ENCODE measurements at places on chromosomes 5 and 9.

GRCh38 chr5:5079876-5080275, 60.3 kb upstream of the ADAMTS16 start:
- DNase-seq, result no peak

- no peak for DNase-seq
These were observed 57.7 kb downstream of the MAPKAP1 start for GRCh38 chr9:125649315-125649714.

- DNase-seq, result no peak
These were observed 151.6 kb upstream of the MEF2C start for GRCh38 chr5:89034588-89034987.

DNA sequence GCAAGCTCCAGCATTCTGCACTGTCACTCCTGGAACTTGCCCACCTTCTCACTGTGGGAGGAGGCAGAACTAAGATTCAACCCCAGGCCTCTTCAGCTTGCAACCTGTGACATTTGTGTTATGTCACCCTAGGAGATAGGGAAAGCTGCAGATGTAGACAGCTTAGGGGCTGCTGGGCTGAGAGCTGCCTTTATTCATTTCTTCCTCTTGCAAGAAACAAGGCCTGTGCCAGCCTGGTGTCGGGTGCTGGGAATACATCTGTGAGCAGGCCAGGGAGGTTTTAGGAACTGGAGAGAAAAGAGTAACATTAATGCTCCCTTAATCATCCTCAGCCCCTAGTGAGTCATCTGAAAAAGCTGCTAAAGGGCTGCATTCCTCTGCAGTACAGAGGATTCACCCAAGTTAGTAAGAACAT, 101.8 kb downstream of the FGF18 start:
- DNase-seq, result no peak

GRCh38 chr5:10456583-10457420, 15.1 kb downstream of the ROPN1L start:
- DNase-seq, result no peak

DNA sequence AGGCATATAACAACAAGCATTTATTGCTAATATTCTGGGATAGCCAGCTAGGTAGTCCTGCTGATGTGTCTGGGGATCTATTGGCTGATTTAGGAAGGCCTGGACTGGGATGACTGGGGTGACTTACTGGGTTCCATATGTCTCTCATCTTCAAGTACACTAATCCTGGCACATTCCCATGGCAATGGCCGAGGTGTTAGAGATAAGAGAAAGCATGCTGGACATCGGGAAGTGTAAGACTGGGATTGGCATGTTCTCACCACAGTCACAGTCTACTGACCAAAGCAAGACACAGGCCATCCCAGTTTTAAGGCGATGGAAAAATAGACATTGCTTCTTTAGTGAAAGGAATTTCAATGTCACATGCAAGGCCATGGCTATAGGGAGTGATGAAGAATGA, 29.7 kb downstream of the F2R start:
- no peak for DNase-seq

- no peak for DNase-seq
These were observed 3.2 kb downstream of the ODF2 start for GRCh38 chr9:128459011-128459410.

GRCh38 chr5:147017621-147018020, 139.1 kb upstream of the PPP2R2B start:
- DNase-seq, result no peak

DNA sequence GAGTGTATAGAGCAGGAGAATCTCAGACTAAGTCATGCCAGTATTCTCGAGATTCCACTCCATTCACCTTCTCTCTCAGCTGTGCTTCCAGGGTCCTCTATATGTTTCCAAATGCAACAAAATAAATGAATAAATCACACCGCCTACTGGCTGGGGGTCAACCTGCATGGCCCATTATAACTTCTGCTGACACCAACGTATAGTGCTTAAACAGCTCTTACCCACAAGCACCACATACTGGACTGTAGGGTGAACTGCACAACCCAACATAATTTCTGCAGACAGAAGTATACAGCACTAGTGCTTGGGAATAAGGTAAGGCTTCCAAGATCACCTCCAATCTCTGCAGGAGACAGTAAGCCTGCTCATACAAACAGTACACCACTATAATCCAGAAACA, 33.1 kb upstream of the HTR4 start:
- DNase-seq, result no peak

DNA sequence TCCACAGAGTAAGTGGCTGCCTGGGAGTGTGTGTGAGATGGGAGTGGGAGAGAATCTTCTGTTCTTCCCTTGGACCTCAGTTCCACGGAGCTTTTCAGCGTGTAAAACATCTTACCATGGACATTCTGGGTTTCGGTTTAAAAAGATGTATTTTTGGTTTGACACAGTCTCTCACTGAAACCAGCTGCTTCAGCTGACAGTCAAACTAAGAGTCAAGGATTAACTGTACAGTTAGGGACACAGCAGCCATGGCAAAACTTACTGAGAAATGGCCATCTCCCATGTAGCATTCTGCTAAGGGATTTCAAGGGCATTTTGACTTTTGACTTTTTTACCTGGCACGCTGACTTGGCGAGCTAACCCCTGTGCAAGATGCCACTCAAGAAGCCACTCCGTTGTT, 93.8 kb upstream of the IL12B start:
- no peak for DNase-seq

- no peak for DNase-seq
These were observed 339.7 kb upstream of the POU5F2 start for GRCh38 chr5:94081088-94081487.

DNA sequence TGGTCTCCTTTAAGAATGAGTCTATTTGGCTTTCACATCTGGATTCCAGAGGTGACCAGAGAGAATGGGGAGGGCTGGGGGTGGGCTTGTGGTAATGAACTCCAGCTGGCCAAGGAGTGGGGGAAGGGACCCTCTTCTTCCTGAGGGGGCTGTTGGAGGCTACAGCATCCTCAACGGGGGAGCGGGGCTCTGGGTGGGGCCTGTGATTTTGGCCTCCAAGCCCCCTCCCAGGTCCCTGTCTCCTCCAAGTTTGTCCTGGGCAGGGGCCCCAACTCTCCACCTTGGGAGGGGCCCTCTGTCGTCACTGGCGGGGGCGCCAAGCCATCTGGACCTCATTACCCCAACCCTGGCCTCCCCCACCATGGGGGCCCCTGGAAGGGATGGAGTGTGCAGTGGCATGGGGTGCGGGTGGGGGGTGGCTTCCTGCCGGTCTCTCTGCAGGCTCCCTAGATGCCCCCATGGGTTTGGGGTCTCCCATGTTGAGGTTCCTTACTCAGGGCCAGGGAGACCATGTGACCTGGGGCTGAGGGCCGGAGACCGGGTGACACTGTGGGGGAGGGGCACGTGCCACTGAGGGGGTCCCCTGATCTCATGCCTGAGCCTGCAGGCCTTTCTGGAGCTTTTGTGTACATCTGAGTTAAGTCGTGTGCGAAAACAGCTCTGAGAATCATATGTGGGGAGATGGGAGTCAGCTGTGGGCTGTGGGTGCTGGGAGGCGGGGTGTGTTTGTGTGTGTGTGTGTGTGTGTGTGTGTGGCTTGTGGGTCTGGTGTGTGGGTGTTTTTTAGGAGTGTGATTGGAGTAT, 32.4 kb downstream of the GOLGA2 start:
- DNase-seq, result no peak

- DNase-seq, result no peak
These were observed 2.1 kb downstream of the NPR2 start for GRCh38 chr9:35793461-35793860.

DNA sequence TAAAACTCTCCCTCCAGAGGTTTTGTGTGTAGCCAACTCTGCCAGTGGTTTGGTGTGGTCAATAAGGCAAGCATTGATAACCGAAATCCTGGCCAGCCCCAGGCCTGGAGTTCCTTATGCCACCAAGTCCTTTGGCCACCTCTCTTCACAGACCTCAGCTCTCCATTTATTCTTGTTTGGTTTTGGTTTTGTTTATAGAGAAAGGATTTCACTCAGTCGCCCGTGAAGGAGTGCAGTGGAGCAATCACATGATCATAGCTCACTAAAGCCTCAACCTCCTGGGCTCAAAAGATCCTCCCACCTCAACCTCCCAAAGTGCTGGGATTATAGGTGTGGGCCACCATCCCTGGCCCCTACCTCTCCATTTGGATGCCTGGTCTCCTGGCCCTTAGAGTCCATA, 55.4 kb upstream of the PPARGC1B start:
- no peak for DNase-seq

DNA sequence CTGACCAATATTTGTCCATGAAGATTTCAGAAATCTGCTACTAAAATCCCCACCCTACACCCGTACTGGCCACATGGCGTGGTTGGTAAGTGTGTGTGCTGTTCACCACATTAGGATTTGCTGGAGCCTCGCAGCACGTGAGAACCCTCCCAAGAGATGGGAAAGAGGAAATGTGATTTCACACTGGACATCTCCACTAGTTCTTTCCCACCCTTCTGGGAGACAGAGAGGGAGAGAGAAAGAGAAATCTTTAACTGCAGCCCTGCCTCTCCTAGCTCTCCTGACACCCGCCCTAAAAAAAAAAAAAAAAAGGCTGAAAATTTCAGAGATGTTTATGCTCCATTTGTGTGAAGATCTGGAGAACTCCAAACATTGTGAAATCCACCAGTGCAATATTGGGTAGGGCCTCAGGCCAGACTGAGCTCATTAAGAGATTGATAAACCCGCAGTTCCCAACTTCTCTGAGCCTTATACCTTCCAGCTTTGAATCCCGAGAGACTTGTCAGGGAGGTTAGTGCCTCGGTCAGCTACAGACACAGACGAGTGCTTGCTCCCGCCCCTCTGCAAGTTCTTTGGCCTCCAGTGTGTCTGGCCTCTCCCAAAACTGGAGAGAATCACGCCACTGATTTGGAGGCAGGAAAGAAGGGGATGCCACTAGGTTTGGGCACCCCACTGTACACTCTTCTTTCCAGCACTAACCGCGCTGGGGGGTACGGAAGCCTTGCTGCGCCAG, 1.9 kb downstream of the SPRY4 start:
- no peak for DNase-seq

DNA sequence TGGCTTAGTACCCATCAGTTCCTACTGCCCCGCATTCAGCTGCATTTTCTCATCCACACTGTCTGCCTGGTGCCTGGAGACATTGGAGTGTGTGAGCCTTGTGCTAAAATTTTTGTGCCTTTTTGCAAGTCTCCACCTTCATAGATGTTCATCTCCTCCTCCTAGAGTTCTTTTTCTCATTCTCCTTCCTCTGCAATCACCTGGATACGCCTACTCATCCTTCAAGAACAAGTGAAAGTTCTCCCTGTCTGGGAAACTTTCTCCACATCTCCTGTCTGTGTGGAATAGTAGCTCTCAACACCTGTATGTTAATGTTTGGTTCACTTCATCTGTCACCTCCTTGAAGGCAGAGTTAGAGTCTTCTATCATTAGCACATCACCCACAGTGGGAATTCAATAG, 125.7 kb upstream of the FBXL17 start:
- DNase-seq, result no peak

DNA sequence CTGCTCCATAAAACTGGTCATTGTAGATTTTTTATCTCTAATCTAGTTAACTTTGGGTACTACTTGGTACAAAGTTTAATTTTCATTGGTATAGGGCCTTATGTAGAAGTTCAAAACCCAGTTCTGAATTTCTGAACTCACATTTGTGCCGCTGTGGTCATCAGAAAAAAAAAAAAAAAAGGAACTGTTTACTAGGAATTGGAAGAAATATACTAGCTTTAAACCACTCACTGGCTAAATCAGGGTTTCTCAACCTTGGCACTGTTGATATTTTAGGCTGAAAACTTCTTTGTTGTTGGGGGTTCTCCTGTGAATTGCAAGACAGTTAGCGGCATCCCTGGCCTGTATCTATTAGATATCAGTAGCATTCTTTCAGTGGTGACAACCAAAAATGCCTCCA, 4.1 kb upstream of the ZFYVE16 start:
- DNase-seq, result no peak

GRCh38 chr5:172486912-172487311, 32.6 kb upstream of the SH3PXD2B start:
- DNase-seq, result no peak

- DNase-seq, result no peak
These were observed 2.0 kb downstream of the RGMB start for GRCh38 chr5:98775246-98776065.

DNA sequence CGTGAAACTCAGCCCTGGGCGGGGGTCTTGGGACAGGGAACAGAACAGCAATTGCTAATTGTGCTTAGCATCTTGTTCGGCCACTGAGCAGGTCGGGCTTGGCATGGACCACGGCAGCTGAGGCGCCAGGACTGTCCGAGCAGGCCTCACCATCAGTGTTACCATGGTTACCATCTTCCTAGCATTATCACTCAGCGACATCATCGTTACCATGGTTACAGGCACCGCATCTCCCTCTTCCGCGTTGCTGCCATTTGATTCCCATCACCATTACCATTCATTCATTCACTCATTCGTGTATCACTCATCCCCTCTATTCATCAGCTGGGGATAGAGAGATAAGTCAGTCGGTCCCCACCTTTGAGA, 81.0 kb upstream of the ZBTB43 start:
- no peak for DNase-seq

DNA sequence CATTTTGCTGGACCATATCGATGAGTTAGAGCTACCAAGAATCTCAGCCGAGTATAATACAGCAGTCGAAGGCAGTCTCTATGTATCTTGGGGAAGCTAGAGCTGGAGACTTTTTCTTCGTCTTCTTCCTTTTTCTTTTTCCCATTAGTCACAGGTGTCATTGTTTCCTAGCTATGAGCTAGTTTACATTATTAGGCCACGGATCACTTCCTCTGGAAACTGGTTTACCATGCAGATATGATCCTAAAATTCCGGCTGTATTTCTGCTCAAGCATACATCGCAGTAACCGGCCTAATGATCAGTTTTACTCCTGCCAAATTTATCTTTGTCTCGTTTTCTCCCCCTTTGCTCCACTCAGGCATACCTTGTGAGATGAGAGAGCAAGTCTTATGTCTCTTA, 312.8 kb downstream of the ARHGAP26 start:
- no peak for DNase-seq

- no peak for DNase-seq
These were observed 466.4 kb downstream of the DMRTA1 start for GRCh38 chr9:22913026-22913425.

- DNase-seq, result no peak
These were observed 1106.2 kb upstream of the DMAC1 start for GRCh38 chr9:8905731-8906130.

- no peak for DNase-seq
These were observed 61.6 kb downstream of the SFXN1 start for GRCh38 chr5:175539936-175540335.

GRCh38 chr5:138760448-138761110, 7.4 kb downstream of the CTNNA1 start:
- DNase-seq, result no peak
